ENCODE measurements at places on chromosomes 7 and 10. TPM values are rescaled to one million over a fixed set of nuclear protein-coding genes. Genes with fewer than 3 reads are reported as not detected.

NKX1-2 gene
- 0.86 TPM for total RNA-seq

DNA sequence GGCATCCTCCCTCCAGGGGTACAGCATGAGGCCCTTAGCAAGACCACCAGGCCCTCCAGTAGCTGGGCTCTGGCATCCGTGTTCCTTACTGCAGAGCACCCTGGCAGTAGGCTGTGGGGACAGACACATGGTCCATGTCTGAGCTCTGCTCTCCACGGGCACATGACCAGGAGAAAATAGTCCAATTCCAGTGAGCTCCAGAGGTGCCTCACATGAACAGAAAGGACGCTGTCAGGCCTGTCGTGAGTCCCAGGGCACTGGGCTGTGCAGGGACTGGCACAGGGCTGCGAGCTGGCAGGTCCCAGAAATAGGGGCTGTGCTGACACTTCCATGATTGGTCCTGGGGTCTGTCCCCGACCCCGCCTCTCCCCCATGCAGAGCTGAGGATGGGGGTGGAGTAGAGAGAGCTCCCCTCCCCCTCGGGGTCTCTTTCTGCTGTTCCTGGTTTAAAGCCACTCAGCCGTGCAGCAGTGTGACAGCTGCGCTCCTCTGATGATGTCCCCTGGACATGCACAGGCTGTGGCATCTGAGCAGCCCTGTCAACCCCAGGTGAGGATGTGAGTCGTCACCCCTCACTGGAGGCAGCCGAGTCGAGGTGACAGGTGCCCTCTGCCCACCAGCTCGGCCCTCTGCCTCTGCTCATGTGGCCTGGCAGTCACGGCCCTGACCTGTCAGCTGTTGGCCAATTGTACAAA lies 25.2 kb upstream of the ZNF488 start:
- no peak for DNase-seq

UFSP1 gene
- 10.5 TPM for total RNA-seq

SFRP4 gene
- not detected for total RNA-seq

- DNase-seq, result no peak
These were observed 1129.6 kb downstream of the SORCS3 start for GRCh38 chr10:105770524-105771212.

SFRP5 gene
- not detected for total RNA-seq
